Esophagus (tissue), 2 donors: ENCODE measurements at places on chromosomes 1 and 21. TPM values are rescaled to one million over a fixed set of nuclear protein-coding genes. Genes with fewer than 3 reads are reported as not detected.

Gene ARL8A
- polyA plus RNA-seq: 18.6 TPM

Gene NIBAN1
- 14.7 TPM for polyA plus RNA-seq

Gene CELA2A
- polyA plus RNA-seq: not detected

Gene SNRPE
- polyA plus RNA-seq: 47.8 TPM

Gene VHLL
- not detected for polyA plus RNA-seq

Gene CRYZ
- 28.3 TPM for polyA plus RNA-seq

Gene RAB25
- 576 TPM for polyA plus RNA-seq

Gene HPCAL4
- polyA plus RNA-seq: 0.04 TPM

Gene F3
- 28.7 TPM for polyA plus RNA-seq

Gene PTPRC
- 3.0 TPM for polyA plus RNA-seq

Gene TCEANC2
- polyA plus RNA-seq: 1.7 TPM
